Gastrocnemius medialis (tissue), 4 donors: ENCODE measurements at places on chromosomes 6 and 20. TPM values are rescaled to one million over a fixed set of nuclear protein-coding genes. Genes with fewer than 3 reads are reported as not detected.

Gene MUC22
- 0.36 TPM for total RNA-seq

Gene VWA7
- 7.8 TPM for total RNA-seq

Gene C6orf141
- 1.5 TPM for total RNA-seq

Gene FABP7
- 0.51 TPM for total RNA-seq

Gene TRIM15
- not detected for total RNA-seq

Gene AIF1
- total RNA-seq, result 11.0 TPM

Gene BCAS4
- 0.51 TPM for total RNA-seq

Gene HSPA12B
- 5.0 TPM for total RNA-seq

Gene C2
- 2.7 TPM for total RNA-seq

Gene ADGRB3
- total RNA-seq, result 0.56 TPM
